ENCODE measurements at places on chromosomes 6 and 20. TPM values are rescaled to one million over a fixed set of nuclear protein-coding genes. Genes with fewer than 3 reads are reported as not detected.

ZNFX1 gene
- 56.6 TPM for total RNA-seq

KIFC1 gene
- total RNA-seq: 3.2 TPM

ZC2HC1B gene
- not detected for total RNA-seq

CNR1 gene
- not detected for total RNA-seq

TREM1 gene
- total RNA-seq: 1.8 TPM

PNLDC1 gene
- total RNA-seq: not detected

HLA-B gene
- 510 TPM for total RNA-seq

MDFI gene
- 0.72 TPM for total RNA-seq

MTHFD1L gene
- 56.8 TPM for total RNA-seq

ZNF341 gene
- total RNA-seq: 1.2 TPM

IMPG1 gene
- not detected for total RNA-seq

NR2E1 gene
- not detected for total RNA-seq

MUC21 gene
- total RNA-seq: not detected

SOBP gene
- total RNA-seq: 12.1 TPM

SDCBP2 gene
- 3.2 TPM for total RNA-seq

SNAP91 gene
- 0.72 TPM for total RNA-seq

C6orf141 gene
- not detected for total RNA-seq

FAM162B gene
- 0.36 TPM for total RNA-seq

GHRH gene
- total RNA-seq: not detected

GPLD1 gene
- total RNA-seq: 0.72 TPM

EEF1A2 gene
- total RNA-seq: not detected

ZNF391 gene
- total RNA-seq: 4.1 TPM

ARFGAP1 gene
- 68.4 TPM for total RNA-seq

CPNE5 gene
- not detected for total RNA-seq

DACT2 gene
- not detected for total RNA-seq

TREML1 gene
- total RNA-seq: not detected

C20orf202 gene
- not detected for total RNA-seq

ZC3H12D gene
- total RNA-seq: under 0.01 TPM

LPIN3 gene
- 10.3 TPM for total RNA-seq

SGK2 gene
- total RNA-seq: under 0.01 TPM

EPB41L1 gene
- total RNA-seq: 26.8 TPM

CENPW gene
- total RNA-seq: 1.1 TPM

IL17F gene
- not detected for total RNA-seq

CD164 gene
- total RNA-seq: 222 TPM

ANKEF1 gene
- 2.1 TPM for total RNA-seq

NHLRC1 gene
- total RNA-seq: 2.9 TPM

BCAS1 gene
- total RNA-seq: not detected

All from osteoblast (primary cell).